ENCODE measurements at places on chromosomes 4 and X. TPM values are rescaled to one million over a fixed set of nuclear protein-coding genes. Genes with fewer than 3 reads are reported as not detected.

DRP2 gene
- under 0.01 TPM for total RNA-seq

ARHGAP6 gene
- 1.3 TPM for total RNA-seq

GRCh38 chr4:10200869-10201268 is 84.3 kb upstream of the WDR1 start:
- no peak for DNase-seq

DNA sequence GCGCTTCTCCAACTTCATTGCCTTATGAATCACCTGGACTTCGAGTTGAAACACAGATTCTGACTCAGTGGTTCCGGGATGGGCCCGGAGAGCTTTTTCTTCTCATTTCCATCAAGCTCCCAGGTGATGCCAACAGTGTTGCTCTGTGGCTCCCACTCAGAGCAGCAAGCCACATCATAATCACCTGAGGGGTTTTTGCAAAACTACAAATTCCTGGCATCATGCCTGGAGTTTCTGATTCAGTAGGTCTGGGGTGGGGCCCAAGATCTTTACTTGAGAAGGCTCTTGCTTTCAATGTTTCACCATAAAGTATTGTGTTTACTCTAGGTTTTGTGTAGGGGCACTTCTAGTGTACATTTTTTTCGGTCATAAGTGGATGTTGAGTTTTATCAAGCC is 7.0 kb downstream of the MTM1 start:
- DNase-seq: no peak

MSX1 gene
- total RNA-seq: under 0.01 TPM

GRCh38 chr4:103158760-103159159 is 39.4 kb downstream of the CENPE start:
- no peak for DNase-seq

AFM gene
- total RNA-seq: not detected

GRCh38 chrX:121122332-121122731 is 74.9 kb downstream of the GLUD2 start:
- no peak for DNase-seq

- no peak for DNase-seq
These were observed 15.3 kb downstream of the TKTL1 start for GRCh38 chrX:154310616-154311536.

HCCS gene
- 4.6 TPM for total RNA-seq
